ENCODE measurements at places on chromosomes 3 and 15. TPM values are rescaled to one million over a fixed set of nuclear protein-coding genes. Genes with fewer than 3 reads are reported as not detected.

The IGSF10 gene
- total RNA-seq, result not detected

The THSD4 gene
- total RNA-seq, result not detected

The FHIT gene
- 8.1 TPM for total RNA-seq

The MITF gene
- not detected for total RNA-seq

Data from CD8-positive, alpha-beta T cell (primary cell).